ENCODE measurements at places on chromosomes 7 and 10.

DNA sequence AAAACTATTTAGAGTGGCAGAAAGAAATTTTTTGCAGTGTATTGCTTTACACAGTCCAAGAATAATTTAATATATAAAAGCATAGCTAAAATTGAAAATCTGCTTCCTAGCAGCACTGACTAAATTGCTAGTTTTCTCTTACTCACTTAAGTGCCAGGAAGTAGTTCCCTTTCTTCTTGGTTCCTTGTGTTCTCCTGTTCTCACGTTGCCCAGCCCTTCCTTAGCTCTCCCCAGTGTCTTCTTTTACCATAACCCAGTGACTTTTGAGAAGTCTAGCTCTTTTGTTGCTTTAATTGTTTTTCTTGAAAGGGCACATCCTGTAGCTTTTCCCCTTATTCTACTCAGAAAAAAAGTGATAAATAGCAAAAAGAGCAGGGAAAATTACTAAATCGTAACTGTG lies 215.5 kb downstream of the THSD7A start:
- no peak for DNase-seq

DNA sequence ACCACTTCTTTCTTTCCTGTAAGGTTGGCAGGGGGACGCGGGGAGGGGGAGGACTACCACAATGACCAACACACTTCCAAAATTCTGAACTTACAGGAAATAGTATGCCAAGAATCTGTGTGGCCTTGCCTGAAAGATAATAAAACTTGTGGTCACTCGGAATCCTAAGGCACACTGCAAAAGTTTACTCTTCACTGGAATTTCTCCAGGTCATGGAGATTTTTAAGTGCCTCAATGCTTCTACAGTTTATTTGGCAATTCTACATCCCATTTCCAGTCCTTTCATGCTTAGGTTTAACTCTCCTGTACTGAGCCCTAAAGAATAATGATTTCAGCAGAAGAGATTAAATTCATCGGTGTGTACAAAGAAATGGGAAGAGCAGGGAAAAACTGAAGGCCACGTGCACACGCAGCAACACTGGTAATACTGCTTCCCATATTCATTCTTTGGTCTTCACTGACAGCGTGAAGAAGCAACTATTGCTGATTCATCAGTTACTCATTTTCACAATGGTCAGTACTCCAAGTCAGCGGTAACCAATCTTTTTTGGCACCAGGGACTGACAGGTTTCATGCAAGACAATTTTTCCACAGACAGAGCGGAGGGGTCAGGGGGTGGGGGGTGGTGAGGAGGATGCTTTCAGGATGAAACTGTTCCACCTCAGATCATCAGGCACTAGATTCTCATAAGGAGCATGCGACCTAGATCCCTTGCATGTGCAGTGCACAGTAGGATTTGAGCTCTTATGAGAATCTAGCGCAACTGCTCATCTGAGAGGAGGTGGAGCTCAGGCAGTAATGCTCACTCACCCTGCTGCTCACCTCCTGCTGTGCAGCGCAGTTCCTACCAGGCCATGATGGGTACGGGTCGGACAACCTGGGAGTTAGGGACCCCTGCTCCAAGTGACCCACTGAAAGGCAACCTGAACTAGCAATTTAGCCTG lies 9.8 kb downstream of the LARP4B start:
- no peak for DNase-seq

DNA sequence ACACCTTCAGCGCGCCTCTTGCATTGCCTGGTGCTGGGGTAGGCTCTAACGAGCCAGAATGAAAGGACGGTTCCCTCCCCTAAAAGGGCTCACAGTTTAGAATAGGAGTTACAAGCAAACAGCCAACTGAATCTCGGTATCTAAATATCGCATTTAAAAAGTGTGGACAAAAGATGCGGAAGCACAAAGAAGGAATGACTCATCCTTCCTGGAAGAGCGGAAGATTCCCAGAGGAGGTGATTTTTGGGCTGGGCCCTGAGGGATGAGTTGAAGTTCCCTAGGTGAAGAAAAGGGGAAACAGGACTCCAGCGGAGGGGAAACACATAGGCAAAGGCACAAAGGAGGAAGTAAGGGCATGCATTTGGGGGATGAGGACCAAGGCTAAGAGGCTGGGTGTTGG lies 29.9 kb downstream of the SRRM3 start:
- DNase-seq, result no peak

DNA sequence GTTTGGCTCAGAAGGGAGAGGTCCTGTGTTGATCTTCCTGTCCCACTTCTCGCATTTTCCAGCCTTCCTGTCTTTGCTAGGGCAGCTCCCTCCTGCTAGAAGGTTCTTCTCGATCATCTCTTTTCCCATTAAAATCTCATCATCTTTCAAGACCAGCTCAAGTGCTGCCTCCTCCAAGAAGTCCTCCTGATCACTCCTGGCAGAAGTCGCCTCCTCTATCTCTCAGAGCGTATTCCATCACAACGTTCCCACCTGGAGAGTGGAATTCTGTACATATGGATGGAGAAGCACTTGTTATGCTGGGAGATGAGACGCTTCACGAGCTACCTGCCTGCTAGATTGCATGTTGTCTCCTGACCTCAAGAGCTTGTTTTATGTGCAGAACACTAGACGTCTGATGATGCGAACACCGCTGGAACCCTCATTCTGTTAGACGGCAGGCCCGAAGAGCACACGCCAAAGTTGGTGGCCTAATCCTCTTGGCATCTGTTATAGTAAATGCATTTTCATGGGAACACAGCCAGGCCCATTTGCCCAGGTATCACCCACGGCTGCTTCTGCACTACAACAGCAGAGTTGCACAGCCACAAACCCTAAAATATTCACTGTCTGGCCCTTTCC lies 68.0 kb upstream of the INSIG1 start:
- no peak for DNase-seq

DNA sequence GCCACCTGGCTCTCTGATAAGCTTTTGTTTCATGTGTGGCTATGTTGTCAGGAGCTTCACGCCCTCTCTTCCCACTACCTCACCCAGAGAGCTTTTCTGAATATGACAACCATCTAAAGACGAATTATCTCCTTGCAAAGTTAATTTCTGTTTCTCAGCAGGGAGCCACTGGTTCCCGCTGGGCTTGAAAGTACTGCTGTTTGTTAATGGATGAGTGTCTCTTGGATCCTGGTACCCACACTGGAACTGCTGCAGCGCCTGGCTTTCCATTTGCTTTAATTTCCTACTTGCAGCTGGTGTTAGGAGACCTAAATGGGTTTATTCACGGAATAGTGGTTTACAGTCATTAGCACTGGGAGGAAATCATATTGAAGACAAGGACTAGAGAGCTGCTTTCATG lies 267.9 kb upstream of the LRGUK start:
- no peak for DNase-seq

- no peak for DNase-seq
Observed at GRCh38 chr10:128686630-128687278, 560.5 kb upstream of the MKI67 start.

GRCh38 chr10:75245354-75246250 lies 9.8 kb upstream of the COMTD1 start:
- DNase-seq, result no peak

DNA sequence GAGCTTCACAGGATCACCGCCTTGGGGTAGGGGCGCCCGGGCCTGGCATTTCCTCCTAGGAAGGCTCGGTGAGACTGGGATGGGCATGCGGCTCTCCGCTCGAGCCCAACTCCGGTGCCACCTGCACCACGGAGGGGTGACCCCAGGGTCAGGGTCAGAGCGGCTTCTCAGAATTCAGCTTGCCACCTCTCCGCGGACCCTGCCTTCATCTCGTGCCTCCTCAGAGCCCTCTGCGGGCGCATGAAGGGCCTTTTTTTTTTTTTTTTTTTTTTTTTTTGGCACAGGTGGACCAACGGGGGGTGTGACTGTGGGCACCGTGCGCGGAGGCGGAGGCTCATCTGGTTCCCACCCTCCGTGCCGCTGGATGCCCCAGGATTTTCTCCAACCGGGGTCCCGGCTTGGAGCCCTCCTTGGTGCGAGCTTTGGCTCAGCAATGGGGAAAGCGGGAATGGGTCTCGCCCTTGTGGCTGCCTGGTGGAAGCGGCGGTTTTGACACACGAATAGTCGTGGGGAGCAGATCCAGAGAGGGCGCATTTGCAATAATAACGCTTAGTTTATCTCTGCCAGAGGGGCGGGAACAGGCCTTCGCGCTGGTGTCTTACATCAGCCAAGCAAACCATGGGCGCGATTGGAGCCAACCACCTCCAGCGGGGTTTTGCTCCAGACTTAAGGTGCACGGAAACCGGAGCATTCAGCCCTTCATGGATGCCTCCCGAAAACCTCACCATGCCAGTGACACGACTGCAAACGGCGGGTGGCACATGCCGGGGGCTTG lies 5.0 kb upstream of the TNRC18 start:
- DNase-seq, result no peak

DNA sequence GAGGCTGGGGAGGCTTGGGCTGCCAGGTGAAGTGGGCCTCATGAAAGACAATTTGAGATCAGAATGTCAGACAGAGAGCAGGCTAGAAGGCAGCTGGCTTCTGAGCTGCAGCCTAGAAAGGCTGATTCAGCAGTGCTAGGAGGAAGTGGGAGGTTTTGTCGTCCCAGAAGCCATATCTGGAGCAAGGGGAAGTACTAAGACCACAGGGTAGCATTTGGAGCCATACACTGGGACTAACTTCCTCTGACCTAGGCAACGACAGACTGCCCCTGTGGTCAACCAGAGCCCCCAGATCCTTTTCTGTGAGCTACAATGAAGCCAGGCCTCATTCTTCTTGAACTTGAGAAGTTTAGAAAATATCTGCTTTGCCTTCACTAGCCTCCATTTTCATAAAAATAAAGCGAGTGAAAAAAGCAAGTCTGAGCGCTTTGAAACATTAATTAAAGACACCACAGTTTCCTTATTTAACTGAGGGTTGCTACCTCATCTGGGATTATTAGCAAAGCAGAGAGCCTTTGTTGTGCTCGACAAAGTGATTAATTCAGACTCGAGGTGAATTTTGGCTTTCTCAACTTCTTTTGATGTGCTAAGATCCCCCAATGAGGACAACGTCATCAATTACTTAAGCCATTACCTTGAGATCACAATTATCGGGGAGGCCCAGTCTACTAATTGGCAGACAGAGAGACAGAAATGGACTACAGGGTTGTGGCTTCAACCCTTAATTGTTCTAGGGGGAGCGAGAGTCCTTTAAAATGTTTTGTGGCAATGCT lies 26.6 kb downstream of the TBXAS1 start:
- DNase-seq, result peak; percentile 24

GRCh38 chr7:148397985-148398384 lies 192.6 kb upstream of the C7orf33 start:
- DNase-seq, result no peak

DNA sequence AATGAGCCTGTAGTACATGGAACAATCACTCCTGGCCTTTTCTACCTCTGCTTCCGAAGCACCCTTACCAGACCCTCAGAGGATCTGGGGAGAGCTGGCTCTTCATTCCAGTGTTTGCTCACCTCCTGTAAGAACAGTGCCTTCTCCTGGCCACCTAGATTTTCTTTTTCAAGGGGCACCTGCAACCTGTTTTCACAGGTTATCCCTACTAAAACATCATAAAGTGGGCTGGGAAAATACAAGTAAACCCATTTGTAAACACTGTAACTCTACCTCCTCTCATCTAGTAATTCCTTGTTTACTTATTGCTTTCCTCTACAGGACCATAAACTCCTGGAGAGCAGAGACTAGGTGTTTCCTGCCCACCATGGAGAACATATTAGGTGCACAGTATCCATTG lies 1.1 kb downstream of the PIK3AP1 start:
- no peak for DNase-seq

DNA sequence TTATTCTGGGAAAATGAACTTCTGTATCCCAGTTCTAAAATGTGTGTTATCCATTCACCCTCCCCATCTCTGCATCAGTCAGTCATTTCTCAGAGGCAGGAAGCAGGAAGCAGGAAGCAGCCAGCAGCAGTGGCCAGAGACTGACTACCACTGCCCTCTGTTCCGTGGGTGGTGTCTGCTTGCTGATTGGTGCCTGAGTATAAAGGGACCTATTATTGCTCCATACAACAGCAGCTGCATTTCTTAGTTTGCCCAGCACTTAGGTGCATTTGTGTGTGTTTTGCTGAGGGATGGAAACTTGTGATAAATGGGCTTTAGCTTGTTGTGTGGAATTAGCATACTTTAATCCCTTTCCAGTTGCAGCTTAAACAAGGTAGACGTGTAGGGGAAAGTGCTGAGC lies 582.2 kb downstream of the SORCS1 start:
- DNase-seq, result no peak

DNA sequence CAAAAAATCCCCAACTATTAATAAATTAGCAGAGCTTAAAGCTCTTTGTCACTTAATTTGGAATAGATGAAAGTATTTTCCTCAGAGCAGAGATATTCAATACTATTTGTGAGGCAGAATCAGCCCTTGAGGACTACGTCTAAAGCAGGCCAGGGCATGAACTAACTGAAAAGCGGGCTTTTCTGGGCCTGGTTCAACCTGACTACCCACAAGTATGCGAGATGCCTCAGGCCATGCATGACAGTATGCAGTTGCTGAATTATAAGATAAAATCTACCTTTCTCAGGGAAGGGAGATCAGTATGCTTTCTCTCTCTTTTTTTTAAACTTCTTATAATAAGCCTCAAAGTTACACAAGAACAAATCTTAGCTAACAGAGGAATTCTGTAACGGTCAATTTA lies 20.1 kb downstream of the TMEM168 start:
- DNase-seq, result no peak

DNA sequence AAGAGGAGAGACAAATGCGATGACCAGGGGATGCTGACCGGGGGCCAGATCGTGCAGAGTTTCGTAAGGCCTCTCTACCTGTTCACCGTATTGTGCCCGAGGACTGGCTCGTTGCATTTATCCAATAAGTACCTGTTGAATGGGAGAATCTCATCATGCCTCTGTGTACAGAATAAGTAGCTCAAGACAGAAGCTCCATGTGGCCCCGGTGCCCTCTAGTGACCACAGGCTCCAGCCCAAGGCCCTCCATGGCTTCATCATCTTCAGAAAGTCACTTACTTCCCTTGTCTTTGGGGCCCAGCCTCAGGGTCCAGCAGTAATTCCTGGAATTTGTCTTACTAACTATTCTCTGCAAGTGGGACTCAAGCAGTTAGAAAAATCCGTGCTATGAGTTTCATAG lies 151.0 kb downstream of the CHN2 start:
- DNase-seq, result no peak

DNA sequence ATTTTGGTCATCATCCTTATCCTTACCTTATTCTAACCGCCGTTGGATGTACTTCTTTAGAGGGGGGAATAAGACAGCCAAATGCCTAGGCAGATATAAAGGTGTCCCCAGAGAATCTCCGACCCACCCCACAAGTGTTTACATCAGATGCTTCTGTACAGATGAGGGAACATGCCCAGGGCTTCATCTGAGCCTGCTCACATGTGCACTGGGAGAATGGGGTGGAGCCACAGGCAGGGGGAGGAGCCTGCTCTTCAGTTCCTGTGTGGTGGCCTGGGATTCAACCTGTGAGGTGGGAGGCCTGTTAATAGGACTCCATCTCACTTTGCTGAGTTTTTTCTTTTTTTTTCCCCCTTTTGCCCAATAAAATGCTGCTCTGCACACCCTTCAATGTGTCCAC lies 27.6 kb upstream of the OPTN start:
- DNase-seq, result no peak
